ENCODE measurements at places on chromosomes 11 and 22. TPM values are rescaled to one million over a fixed set of nuclear protein-coding genes. Genes with fewer than 3 reads are reported as not detected.
A peak's percentile ranks its signal among the peaks of the same experiment; 100 is the strongest.

- no peak for DNase-seq
Measured at GRCh38 chr11:1055109-1055703, 18.7 kb upstream of the MUC6 start.

GRCh38 chr11:94525546-94526324, 13.5 kb downstream of the C11orf97 start:
- DNase-seq, result no peak

- DNase-seq, result no peak
Measured at GRCh38 chr11:133930053-133930766, 26.6 kb downstream of the IGSF9B start.

DNA sequence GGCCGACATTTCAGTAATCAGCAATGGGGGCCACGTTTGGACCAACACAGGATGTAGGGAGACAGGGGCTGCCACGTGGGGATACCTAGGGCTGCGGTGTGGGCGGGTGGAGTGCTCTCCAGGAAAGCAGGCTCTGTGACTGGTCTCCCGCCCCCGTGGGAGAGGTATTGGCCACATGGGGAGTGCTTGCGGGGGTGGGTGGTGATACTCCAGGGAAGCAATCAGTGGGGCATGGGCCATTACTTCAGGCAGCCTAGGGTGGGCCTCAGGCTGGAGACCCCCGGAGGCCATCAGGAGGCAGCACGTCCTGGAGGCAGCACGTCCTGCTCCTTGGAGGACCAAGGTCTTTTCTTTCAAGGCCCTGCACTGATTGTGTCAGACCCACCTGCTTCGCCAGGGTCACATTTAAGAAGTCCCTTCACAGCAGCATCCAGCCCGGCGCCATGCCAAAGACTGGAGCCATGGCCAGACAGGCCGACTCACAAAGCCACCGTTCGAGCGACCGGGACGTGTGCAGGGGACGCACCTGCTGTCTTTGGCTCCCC, 3.0 kb upstream of the MUC2 start:
- DNase-seq, result no peak

GRCh38 chr11:65884716-65885092, 3.6 kb downstream of the FIBP start:
- no peak for DNase-seq

DNA sequence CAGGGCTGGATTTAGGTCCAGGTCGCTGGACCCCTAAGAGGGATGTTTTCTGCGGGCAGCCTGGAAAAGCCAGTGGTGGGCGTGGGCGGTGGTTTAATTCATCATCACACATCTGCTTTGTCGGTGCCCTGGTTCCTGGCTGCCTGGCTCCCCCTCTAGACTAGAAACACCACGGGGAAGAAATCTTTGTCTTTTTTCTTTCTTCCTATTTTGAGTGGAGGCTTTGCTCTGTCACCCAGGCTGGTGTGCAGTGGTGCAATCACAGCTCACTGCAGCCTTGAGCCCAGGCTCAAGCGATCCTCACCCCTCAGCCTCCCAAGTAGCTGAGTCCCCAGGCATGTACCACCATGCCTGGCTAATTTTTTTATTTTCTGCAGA, 86.6 kb upstream of the LINC01488 start:
- DNase-seq, result no peak

CYP2D6 gene
- 0.26 TPM for total RNA-seq

DNA sequence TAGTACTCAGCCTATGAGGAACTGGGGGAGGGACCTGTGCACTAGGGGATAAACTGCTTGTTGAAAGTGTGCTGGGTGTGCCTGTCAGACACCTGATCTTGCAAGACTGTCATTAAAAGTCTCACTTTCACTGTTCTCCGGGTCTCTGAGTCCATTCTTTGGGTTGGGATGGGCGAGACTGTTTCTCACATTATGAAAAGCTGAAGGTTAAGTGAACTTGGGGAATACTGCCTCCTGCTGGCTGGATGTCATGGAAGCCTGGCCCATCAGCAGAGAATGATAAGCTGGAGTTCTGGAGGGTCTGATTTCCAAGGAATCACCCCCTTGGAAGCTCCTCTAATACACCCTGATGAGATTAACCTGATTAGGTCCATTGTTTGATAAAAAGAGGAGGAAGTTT, 9.0 kb upstream of the VPREB1 start:
- DNase-seq, result no peak

- no peak for DNase-seq
Measured at GRCh38 chr22:27382947-27383346, 418.6 kb downstream of the MN1 start.

DNA sequence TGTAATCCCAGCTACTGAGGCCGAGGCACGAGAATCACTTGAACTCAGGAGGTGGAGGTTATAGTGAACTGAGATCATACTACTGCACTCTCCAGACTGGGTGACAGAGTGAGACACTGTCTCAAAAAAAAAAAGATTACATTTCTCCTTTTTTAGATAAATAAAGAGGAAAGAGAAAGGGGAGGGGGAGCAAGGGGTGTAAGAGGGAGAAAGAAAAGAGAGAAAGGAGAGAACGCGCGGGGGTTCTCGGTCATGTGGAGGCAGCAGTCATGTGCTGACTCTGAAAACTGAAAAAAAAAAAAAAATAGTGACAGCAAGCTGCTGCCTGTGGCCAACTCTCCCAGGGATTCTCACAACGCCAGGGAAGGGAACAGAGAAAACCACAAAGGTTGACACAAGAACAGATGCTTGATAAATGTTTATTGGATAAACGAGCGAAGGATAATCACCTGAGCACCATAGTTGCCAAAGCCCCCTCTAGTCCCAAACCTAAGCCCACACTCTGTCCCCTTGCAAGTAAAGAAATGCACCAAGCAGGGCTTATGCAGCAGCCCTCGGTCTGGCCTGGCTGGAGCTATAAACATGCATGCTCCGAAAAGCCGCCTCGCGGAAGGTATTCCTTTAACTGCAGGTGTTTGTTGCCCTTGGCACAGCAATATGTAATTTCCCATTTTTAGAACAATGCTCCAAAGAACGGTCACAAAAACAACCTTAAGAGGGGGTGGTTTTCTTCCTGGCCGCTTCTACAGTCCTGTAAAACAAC, 14.5 kb downstream of the SCGB1A1 start:
- DNase-seq, result no peak

DNA sequence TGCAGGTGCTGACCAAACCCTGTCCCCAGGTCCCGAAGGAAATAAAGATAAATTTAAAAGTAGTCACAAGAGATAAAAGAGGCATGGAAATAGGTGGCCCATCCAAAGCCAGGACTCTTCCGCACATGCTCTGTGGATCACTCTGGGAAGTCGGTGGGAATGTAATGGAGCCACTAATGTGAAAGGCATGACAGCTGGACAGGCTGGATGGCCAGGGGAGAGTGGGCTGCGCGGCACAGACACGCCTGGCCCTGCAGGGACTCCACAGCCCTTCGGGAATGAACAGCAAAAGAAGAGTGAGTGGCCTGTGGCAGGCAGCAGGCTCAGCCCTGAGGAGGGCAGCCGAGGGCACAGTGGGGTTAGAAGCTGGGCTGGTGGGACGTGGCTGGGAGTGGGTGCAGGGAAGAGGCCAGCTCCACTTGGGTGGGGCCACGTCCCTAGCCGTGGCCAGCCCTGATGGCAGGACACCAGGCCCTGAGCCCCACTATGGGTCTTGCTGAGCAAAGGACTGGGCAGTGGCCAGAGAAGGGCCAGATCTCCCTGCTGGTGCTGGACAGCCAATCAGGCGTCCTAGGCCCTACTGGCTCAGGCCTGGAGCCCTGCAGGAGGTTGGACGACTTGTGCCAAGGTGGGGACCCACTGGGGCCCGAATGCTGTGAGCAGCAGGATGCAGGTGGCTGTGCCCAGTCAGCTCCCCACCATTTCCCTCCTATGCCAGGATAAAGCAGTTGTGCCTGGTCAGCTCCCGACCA, 31.3 kb upstream of the GNB1L start:
- no peak for DNase-seq

FAM76B gene
- total RNA-seq, result 14.6 TPM

DNA sequence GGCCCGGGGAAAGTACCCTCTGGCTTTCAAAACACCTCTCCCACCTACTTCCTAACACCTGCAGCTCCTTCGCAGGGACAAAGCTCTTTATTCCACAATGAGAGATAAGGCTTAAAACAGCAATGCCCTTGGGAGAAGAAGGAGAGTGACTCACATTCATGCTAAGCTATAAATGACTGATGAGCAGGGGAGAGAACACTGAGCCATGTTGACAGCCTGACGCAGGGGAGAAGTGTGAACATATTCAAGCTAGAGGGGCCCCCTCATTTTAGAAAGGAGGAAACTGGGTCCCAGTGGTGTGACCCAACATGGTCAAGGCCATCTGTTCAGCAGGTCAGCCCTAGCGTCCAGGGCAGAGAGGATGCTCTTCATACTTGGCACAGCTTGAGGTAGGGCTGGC, 171.8 kb downstream of the DSCAML1 start:
- no peak for DNase-seq

- no peak for DNase-seq
Measured at GRCh38 chr22:21108379-21109115, 62.8 kb downstream of the LRRC74B start.

GRCh38 chr11:127226949-127227348, 226.4 kb upstream of the KIRREL3 start:
- DNase-seq, result no peak

- DNase-seq, result no peak
Measured at GRCh38 chr22:21657020-21657359, 8.8 kb upstream of the PPIL2 start.

GRCh38 chr22:30733181-30733631, 38.5 kb downstream of the OSBP2 start:
- peak; percentile 72 for DNase-seq

- DNase-seq, result no peak
Measured at GRCh38 chr11:61752117-61752924, at the start of gene MYRF. Gene MYRF (plus strand): TSS chr11:61752636. CDS start chr11:61752745, 109 bp downstream.

DNA sequence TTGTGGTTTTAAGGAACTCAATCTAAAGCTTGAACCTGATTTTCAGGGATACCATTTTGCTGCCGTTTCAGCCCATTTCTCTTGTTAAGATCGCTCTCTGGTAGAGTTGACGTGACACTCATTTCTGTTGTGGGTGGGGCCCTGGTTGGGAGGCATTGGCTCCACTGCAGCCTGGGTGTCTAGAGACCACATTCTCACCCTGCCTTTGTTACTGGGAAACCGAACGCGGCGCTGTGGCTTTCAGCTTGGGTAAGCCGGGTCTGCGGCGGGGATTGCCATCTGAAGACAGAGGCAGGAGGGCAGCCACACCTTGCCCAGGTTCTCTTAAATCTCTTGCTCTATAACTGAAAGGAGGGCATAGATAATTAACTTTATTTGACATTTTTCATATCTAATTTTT, 3.2 kb downstream of the EHF start:
- DNase-seq, result no peak

ZW10 gene
- 13.5 TPM for total RNA-seq

Measured in mesenteric fat pad (tissue), 1 donor.